ENCODE measurements at places on chromosomes 1 and 21. TPM values are rescaled to one million over a fixed set of nuclear protein-coding genes. Genes with fewer than 3 reads are reported as not detected.
A peak's percentile ranks its signal among the peaks of the same experiment; 100 is the strongest.

DNA sequence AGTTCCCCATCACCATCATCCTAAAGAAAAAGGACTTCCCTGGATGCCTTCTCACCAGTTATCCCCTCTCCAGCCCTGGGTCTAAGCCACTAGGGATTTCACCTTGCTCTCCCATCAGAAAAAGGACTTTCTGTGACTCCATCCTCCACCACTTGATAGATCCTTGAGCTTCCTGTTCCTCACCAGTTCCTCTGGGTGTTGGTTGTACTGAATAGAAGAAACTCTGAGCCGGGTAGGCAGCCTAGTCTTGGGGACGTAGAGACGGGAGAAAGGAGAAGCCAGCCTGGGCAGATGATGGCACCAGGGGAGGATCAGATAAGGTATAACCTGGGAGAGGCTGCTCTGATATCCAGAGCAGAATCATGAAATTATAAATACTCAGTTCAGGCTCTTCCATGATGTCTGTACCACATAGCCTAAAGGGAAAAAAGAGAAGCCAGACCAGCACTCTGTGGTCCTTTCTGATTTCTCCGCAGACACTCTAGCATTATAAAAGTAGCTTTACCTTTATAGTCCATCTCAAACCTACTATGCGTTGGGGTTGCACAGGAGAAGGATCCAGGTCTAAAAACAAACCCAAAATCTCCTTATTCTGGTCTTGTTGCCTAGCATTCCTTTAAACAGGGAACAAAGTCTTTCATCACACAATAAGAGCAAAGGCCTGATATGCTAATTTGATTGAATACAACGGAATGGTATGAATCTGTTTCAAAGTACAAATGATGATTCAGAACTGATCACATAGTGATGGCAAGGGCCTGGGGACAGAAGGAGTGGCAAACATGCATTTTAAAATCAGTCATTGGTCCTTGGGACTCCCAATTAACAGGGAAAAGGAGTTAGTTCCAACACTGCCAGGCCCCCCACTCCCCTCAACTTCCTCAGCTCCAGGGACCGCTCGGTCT is 1.2 kb upstream of the CD34 start:
- no peak for DNase-seq

DNA sequence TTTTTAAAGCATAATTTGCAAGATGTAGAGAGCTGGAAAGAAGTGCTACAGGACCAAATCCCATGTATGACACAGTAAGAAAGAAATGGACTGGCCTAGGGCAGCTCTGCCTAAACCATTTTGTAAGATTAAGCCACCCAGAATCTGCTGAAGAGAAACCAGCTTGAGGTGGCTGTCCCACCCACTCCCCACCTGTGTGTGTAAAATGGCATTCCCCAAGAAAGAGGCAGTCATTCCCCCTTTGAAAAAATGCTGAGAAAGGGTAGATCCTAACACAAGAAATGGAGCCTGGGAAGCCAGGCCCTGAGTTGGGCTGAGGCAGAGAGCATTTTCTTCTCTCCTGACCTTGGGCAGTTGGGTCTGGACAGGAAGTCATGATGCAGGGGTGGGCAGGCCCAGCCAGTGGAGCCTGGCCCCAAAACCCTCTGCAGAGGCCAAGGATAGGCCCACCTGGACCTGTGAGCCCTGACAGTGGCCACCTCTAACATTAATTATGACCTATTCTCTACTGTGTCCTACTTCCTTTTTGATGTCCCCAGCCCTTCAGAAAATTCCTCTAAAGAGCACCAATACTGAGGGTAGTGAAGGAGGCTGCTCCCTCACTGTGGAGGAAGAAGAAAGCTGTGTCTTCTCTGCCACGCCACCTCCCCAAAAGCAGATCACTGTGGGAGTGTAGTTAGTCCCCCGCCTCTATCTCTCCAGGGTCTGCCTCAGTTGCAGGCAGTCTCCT is 94.0 kb downstream of the EDEM3 start:
- DNase-seq = no peak

The RHOC gene
- total RNA-seq = 297 TPM

DNA sequence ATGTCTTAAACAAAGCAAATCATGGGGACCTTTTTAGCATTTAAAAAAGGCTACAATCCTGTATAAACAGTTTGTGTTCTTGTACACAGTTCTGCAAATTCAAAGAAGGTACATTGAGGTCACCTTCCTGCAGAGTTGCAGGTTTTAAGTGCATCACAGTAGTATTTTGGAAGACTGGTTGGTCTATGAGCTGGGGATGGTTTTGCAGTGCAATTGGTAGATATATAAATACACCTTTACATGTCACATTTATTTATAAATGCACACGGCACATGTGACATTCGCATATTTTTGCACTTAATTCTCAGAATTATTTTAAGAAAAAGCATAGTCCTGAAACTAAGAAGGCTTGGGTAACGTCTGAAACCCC is 599 bp upstream of the ITPKB start:
- no peak for DNase-seq

The CD5L gene
- total RNA-seq = not detected

DNA sequence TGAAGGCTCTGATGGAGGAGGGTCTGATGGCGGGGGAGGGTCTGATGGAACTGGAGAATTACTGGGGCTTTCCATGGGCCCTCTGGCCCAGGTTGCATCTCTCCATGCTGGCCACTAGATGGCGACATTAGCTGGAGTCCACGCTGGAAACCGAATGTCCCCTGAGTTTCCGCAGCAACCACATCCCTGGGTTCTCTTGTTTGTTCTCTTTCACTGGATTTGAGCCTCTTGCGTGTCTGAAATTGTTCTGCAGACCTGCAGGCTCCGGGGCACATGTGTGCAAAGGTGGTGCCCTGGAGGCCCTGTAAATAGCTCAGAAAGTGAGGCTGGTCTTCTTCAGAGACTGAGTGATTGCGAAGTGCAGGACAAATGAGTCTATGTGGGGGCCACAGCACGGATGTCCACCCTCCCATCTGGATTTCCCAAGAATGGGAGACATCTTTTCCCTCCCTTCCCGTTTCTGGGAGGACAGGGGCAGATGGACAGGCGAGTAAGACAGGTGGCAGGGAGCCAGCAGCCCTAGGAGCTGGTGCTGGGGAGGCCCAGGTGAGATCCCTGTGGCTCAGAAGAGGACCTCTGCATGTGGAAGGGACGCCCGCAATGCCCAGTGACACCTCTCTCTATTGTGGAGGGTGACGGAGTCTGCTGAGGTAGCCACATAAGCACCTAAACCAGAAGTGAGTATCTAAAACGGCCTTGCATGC is 73.2 kb upstream of the ABCG1 start:
- DNase-seq = peak; percentile 33

The CDA gene
- 0.84 TPM for total RNA-seq

The HCRTR1 gene
- total RNA-seq = not detected

- DNase-seq = no peak
Observed at GRCh38 chr21:44902268-44903049, 18.2 kb downstream of the ITGB2 start.

- DNase-seq = peak; percentile 57
Observed at GRCh38 chr1:204975568-204976235, 67.3 kb upstream of the CNTN2 start.

GRCh38 chr1:226976978-226977642 is 37.0 kb downstream of the COQ8A start:
- no peak for DNase-seq

DNA sequence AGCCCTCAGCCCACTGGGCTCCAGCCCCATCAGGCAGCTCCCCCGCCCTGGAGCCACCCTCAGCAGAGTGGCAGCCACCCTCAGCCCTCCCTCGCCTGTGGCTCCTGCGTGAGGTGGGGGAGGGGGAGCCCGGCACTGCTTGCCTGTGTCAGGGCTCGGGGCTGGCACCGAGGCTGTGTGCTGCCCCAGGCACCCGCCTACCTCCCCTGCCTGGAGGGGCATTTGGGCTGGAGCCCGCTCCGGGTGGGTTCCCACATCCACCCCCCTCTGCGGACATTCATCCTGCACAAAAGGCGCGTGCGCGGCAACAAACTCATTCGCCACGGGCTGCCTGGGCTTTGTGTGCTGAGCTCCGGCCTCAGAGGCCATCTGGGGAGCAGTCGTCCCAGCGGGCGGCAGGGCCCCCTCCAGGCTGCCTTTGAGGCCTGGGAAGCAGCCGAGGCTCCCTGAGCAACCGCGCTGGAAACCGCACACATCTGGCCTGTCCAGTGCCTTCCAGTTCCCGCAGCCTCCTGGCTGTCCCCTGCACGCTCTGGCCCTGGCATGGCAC is 12.6 kb upstream of the TNFRSF14 start:
- DNase-seq = no peak

The OLFML3 gene
- 45.0 TPM for total RNA-seq

- no peak for DNase-seq
Observed at GRCh38 chr1:84078842-84079202, 65.2 kb upstream of the PRKACB start.

GRCh38 chr1:84693005-84693404 is 2.7 kb upstream of the SSX2IP start:
- no peak for DNase-seq

The GJA5 gene
- total RNA-seq = 16.9 TPM

DNA sequence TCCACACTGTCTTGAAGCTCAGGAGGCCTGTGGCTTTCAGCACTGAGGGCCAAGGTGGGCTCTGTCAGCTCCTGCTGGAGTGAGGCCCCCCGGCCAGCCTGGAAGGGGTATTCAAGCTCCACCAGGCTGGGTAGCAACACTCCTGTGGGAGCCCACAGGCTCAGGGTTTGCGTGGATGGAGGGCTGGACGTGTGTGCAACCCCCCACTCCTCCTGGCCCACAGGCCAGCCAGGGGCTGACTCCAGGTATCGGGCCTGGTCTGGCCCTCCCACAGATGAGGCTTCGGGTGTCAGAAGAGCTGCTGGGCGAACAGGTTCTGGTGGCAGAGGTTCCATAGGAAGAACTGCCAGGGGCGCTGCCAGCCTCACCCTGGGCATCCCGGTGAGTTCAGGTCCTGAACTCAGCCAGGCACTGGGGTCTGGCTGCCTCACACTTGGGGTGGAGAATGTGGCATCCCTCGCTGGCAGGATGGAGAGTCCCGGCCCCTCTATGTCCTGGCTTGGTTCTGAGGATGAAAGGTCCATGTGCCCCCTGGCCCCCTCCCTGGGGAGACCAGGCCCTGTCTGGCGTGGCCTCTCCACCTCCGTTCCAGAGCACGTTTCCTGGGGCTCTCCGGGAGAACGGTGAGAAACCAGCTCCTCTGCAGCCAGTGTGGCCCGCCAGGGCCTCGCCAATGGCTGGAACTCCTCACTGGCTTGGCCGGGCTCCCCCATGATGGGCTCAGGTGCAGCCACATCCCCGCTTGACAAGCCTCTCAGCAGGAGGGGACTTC is 64.6 kb upstream of the TARDBP start:
- DNase-seq = no peak

DNA sequence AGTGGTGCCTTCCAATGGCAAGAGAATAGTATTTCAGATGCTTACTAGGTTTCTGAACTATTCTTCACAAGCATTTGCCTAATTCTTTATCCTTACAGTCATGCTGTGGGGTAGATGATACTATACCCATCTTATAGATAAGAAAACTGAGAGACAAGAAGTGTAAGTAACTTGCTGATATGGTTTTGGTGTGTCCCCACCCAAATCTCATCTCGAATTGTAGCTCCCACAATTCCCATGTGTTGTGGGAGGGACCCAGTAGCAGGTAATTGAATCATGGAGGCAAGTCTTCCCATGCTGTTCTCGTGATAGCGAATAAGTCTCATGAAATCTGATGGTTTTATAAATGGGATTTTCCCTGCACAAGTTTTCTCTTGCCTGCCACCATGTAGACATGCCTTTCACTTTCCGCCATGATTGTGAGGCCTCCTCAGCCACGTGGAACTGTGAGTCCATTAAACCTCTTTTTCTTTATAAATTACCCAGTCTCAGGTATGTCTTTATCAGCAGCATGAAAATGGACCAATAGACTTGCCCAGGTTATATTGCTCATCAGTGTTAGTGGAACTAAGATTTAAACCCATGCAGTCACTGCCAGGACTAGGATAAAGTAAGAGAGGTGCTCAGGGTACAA is 298.7 kb downstream of the GRIK1 start:
- no peak for DNase-seq

DNA sequence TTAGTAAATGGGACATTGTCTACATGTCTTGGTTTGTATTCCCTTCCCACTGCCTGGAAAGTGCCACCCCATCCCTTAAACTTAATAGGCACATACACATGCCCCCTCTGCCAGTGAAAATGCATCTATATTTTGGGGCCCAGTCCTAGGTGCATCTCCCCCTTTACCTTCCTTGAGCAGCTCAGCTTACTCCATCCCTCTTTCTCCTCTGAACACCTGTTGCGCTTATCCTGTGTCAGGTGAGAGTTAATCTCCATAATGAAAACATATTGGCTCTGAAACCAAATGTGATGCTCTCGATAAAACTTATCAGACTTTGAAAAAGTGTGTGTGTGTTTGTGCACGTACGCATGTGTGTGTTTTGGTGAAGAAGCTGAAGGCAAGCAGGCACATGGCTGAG is 15.4 kb upstream of the SUCO start:
- no peak for DNase-seq

GRCh38 chr21:16028142-16028541 is 298.4 kb downstream of the USP25 start:
- no peak for DNase-seq

GRCh38 chr21:34365809-34366208 is 2.0 kb downstream of the KCNE2 start:
- DNase-seq = no peak

DNA sequence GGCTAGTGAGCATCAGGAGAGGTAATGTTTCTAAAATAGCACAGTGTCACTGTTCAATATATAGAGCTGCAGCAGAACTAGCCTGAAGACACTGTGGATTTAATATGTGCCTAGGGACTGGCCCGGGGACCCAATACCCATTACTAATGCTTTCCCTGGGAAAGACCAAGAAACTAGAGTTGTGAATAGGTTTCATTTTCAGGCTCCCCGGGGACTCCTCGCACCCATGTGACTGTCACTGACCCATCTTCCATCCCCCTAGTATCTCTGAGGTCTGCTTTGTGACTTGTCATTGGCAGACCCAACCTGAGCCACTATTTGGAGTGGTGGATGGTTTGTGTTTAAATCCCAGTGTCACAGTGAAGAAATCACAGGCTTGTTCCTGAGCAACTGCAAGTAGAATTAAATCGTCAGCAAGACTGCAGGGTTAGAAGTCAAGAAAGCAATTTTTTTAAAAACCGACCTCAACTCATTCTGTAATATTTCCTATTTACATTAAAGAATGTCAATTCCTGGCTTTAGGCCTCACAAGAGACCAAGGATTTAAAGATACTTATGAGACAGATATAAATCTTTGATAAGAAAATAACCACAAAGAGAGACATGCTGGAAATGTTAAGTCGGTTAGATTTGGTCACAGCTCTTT is 130.0 kb upstream of the TNR start:
- no peak for DNase-seq
